ENCODE measurements at places on chromosomes 1 and 21.

GRCh38 chr1:109609881-109610280, 9.5 kb downstream of the GNAT2 start:
- DNase-seq = no peak

- no peak for DNase-seq
Observed at GRCh38 chr1:51878308-51878615, 265 bp downstream of the NRDC start.

DNA sequence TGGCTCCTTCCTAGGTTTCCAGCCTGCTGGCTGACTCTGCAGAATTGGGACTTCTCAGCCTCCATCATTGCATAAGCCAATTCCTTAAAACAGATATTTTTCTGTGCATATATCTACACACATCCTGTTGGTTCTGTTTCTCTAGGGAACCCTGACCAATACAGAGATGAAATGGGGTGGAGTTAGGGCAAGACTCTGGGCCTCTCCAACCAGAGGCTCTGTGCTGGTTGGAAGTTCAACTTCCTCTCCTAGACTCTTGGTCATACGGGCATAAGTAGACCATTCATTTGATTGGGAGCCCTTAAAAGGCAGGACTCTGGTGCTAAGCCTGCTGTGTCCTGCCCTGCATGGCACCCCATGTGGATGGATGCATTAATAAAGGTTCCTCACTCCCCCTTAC, 55.0 kb downstream of the CNIH3 start:
- DNase-seq = no peak

DNA sequence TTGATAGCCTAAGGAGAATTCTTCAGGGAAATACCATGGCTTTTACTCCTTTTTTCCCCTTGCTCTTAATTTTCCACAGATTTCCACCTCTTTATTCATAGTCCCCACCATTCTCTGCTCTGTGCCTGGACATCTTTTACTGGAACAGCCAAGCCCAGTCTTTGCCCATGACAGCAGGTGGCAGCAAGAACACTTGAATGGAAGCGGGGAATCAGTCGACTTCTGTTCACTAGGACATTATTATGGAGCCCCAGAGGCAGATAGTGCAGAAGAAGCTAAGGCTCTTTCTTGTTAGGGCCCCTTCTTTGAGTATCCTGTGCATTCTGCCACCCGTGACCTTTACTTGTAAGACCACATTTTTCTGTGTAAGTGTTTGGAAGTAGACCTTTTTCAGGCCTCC, 6.3 kb downstream of the OR14I1 start:
- DNase-seq = peak; percentile 32

DNA sequence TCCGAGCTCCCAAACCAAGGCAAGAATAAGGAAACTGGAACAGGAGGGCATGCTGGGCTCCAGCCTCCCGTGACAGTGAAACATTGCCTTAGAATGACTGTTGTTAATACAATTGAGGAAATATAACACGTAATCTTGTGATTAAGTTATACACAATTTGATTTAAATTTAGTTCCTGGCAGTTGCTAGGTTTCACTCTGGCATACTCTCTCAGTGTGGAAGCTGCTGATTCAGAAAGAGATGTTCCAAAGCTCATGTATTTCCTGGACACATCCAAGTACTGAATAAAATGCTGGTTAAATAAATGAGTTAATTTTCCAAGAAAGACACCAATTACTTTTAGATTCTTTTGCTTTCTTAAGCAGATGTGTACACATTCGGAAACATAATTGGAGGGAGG, 176.1 kb downstream of the GRIK1 start:
- DNase-seq = no peak

- DNase-seq = no peak
Observed at GRCh38 chr1:209593747-209594146, 10.2 kb downstream of the CAMK1G start.

GRCh38 chr1:155195201-155196102, 12.2 kb downstream of the THBS3 start:
- DNase-seq = no peak

DNA sequence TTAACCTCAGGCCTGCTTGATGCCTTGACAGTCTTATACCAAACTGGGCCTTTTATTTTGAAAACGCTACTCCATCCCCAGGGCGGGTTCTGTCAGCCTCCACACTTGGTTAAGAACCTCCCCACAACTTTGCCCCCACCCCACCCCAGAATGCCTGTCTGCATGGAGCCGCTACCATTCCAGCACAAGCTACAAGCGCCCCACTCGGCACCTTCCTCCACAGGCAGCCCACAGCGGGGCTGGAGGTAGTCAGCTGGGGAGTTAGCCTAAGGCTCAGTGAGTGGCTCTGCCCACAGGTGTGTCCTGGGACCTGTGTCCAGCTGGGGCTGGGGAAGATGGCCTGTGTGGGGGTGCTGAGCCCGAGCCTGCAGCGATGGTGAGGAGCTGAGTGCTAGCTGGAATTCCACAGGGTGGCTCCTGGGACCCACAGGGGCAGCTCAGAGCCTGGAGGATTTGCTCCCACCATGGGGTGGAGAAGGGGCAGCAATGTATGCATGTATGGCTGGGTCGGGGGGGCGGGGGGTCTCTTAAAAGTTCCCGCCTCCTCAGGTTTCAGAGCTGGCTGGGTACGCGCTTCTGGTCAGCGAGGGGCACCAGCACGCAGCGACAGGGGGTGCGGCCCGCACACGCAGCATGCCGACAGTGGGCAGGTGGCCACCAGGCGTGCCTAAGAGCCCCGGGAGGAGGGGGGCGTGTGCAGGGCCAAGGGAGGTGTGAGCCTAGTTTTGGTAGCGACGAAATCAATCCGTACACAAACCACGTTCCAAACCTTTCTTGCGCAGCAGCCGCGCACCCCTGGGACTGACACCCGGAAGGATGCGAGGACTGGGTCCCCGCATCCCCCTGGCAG, 917 bp downstream of the ETNK2 start:
- DNase-seq = no peak

- DNase-seq = peak; percentile 40
Observed at GRCh38 chr1:64136752-64137411, 66.5 kb upstream of the UBE2U start.

DNA sequence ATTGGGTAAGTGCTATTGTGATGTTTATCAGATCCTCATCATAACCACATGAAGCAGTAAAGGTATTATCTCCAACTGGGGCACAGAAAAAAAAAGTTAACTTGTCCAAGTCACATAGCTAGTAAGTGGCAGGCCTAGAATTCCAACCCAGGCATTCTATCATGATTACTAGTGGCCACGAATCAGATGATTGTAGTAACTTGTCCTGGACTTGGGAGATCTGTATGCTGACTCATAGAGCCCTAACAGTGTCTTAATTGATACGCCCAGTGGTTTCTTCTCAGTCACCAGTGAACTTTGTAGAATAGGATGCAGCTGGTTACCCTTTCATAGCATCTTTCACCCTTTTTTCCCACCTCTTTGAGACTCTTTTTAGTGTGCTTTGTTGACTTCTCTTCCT, 91.1 kb upstream of the UBE2U start:
- no peak for DNase-seq

- peak; percentile 77 for DNase-seq
Observed at GRCh38 chr1:50458507-50458906, 35.3 kb upstream of the DMRTA2 start.

- DNase-seq = no peak
Observed at GRCh38 chr21:36552434-36552785, 72.5 kb upstream of the CLDN14 start.
